GM12891 (cell line): ENCODE measurements at places on chromosomes 1 and 21.

GRCh38 chr1:14522926-14523241 is 75.6 kb upstream of the KAZN start:
- DNase-seq: peak; percentile 22

DNA sequence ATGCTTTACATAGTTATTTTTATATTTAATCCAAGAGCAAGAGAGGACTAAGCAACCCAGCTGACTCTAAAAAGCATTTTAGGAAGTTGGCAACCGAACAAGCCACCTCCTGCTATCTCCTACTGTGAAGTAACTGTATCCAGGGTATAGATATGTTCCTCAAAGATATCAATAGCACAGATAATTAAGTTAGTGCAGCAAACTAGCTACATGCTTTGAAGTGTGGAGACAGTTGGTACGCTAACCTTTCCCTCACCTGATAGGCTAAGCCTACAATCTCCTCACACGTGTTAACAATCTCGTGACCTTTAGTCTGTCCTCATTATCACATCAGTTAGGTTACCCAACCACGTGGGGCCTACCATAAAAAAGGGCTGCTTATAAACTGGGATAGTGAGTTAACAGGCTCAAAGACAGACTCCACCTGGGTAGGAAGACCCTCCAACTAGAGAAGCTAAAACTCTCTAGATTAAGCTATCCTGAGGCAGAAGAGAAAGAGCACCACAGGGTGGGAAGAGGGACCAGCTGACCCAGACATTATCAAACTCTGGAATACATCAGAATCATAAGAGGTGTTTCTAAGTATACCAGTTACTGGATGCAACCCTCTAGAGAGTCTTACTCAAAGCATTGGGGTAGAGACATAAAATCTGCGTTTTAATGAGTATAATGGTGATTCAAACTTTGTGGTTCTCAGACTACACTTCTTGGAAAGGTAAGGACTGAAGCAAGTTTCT is 340.1 kb upstream of the ESRRG start:
- no peak for DNase-seq

- no peak for DNase-seq
Observed at GRCh38 chr1:208531003-208531750, 287.0 kb upstream of the PLXNA2 start.

GRCh38 chr1:248892590-248892989 is 13.4 kb upstream of the PGBD2 start:
- DNase-seq: no peak

DNA sequence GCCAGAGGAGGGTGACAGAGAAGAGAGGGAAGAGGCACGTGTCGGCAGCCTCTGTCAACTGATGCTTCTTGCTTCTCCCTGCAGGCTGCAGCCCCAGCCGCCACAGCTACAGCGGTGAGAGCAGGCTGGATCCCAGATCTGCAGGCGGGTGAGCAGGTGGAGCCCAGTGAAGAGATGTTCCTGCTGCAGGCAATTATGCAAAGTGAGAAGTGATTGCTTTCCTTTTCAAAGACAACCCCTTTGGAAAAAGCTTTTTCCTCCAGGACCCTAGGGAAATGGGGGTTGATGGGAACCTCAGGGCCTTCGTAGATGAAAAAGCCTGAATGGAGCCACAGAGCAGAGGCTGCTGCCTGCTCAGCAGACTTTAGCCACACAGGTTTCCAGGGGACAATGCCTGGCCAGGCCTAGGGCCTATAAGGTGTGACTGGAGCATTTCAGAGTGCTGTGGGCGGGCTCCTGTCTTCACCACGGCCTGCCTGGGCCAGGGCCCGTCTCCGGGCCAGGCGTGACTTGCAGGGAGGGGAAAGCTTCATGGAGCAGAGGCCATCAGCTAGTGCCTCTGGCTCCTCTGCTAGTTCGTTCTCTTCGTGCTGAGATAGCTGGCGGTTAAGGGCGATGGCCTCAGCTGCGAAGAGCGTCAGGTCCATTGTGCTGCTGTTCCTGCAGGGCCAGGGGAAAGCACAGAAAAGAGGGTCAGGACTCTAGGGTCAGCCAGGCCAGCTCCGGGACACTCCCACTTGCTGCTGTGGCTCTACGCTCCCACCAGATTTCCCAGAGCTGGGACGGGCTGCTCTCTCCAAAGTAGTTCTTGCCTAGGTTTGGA is 6.9 kb upstream of the KNCN start:
- DNase-seq: no peak

- DNase-seq: no peak
Observed at GRCh38 chr1:205182930-205183329, 28.6 kb downstream of the DSTYK start.

GRCh38 chr1:159612211-159612885 is 24.7 kb downstream of the APCS start:
- no peak for DNase-seq

GRCh38 chr1:117368116-117369108 is 1.2 kb downstream of the MAN1A2 start:
- no peak for DNase-seq

GRCh38 chr1:32142446-32143301 is 34.8 kb downstream of the KPNA6 start:
- no peak for DNase-seq

- DNase-seq: no peak
Observed at GRCh38 chr21:36486246-36486645, 6.3 kb upstream of the CLDN14 start.

GRCh38 chr21:41560661-41561158 is 52.8 kb upstream of the TMPRSS2 start:
- DNase-seq: no peak

- DNase-seq: peak; percentile 16
Observed at GRCh38 chr1:193479187-193479586, 292.8 kb upstream of the B3GALT2 start.

GRCh38 chr1:226730071-226730470 is 9.0 kb downstream of the ITPKB start:
- DNase-seq: no peak

DNA sequence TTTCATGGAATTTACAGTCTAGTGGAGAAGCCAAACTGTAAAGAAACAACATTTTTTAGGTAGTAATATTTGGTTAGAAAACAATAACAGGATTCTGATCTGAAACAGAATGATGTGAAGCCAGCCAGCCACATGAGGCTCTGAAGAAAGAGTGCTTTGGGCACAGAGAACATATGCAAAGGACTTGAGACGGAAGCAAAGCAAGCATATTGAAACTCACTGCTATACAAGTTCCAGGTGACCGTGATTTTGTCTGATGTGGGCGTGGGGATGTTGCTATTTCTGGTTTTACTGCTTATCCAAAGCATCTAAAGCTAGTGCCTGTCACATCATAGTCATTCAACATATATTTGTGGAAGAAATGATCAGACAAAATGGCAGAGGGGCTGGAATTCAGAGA is 14.7 kb downstream of the CRP start:
- DNase-seq: no peak

DNA sequence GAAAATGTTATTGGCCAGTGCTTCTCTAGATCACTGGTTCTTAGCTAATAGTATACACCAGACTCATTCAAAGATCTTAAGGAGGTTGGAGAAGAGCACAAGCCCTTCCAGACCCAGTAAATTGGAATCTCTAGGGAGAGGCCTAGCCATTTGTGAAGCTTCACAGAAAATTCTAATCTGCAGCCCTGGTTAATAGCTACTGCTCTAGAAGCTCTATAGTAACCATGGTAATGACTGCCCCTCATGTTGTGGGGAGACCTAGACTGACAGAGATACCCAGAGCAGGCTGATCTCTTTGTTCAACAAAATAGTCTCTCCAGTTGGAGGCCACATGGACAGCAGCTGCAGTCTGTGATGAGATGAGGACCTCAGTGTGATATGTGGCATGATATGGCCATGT is 31.7 kb downstream of the ARID1A start:
- no peak for DNase-seq

DNA sequence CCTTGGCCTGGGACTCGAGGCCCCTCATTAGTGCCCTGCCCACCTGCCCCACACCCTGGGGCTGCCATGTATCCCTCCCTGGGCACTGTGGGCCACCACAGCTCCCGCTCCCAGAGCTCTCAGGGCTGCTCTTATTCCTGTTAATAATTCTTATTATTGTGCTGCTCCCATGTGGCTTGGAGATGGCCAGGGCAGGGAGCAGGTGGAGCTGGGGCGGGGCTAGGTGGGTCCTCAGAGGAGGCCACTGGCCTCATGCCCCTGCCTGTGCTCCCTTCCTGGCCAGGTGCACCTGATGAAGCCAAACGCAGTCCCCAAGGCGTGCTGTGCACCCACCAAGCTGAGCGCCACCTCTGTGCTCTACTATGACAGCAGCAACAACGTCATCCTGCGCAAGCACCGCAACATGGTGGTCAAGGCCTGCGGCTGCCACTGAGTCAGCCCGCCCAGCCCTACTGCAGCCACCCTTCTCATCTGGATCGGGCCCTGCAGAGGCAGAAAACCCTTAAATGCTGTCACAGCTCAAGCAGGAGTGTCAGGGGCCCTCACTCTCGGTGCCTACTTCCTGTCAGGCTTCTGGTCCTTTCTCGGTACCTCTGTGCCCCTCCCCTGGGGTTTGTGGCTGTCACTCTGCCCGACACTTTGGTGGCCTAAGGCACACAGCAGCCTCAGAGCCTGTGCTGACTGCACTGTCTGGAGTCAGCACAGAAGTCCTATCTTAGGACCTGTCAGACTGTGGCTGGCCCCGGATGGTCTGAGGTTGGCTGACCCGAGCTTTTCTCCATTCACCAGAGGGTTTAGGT is 34.1 kb downstream of the BMP8A start:
- DNase-seq: peak; percentile 76

DNA sequence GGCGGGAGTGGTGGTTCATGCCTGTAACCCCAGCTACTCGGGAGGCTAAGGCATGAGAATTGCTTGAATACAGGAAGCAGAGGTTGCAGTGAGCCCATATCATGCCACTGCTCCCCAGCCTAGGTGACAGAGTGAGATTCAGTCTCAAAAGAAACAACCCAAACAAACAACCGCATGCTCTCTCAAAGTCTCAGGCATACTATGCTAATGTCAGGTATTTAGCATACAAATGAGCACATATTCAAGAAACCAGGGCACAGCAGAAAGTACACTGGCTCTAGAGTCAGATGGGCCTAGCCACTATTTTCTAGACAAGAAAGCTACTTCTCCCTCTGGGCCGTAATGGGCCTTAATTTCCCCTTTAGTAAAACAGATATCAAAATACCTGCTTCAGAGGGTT is 55.0 kb downstream of the ELAVL4 start:
- no peak for DNase-seq

DNA sequence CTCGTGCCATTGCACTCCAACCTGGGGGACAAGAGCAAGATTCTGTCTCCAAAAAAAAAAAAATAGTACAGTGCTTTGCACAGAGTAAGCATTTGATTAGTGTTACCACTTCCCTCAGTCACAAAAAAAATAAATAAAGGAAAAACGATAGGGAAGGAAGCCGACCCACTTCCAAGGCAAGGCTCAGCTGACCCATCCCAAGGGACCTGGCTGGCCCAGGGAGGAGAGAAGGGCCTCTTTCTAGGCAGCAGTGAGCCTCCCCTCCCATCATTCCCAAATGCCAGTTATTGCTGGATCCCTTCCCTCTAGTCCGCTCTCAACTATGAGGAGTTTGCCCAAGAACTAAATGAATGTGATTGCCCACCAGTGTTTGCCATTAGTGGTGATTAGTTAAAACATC is 77.8 kb downstream of the TMEM53 start:
- DNase-seq: no peak

DNA sequence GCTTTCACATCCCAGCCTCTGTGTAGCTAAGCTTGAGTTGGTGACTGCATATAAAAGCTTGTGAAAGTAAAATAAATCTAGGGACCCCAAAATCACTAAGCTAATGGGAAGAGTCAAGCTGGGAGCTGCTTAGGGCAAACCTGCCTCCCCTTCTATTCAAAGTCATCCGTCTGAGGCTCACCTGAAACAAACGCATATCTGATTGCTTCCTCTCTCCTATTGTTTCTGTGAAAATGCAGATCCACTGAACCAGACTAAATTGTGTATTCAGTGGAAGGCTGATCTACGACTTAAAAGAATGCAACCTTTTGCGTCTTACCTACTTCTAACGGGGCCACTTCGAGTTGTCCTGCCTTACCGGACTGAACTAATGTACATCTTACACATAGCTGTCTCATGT is 70.3 kb downstream of the LTN1 start:
- DNase-seq: no peak

DNA sequence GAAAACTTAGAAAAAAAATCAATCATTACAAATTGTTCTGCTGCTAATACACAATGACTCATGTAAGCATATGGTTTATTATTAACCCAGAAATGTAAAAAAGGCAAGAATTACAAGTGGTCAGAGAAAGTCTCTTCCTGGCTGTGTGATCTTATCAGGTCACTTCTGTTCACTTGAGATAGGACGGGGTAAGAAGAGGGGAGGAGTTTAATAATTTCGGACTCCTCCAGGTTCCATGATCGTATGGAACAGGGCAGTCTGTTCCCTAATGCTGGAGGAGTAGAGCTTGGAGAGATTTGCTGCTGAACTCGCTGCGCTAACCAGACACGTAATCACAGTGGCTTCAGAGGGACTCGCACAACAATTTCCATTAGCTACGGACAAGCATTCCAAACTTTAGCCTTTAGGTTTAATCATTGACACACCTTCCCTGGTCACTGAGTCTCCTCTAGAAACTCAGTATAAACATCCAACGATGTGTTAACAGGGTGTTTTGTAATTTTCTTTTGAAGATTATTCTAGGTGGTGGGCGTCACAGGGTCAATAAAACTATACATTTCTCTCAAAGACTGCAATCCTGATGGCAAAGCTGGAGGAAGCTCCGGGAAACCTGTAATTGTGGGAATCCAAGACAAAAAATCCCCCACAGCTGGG is 1.3 kb downstream of the CRYZ start:
- DNase-seq: no peak

- no peak for DNase-seq
Observed at GRCh38 chr1:30748098-30748698, 9.4 kb downstream of the LAPTM5 start.

DNA sequence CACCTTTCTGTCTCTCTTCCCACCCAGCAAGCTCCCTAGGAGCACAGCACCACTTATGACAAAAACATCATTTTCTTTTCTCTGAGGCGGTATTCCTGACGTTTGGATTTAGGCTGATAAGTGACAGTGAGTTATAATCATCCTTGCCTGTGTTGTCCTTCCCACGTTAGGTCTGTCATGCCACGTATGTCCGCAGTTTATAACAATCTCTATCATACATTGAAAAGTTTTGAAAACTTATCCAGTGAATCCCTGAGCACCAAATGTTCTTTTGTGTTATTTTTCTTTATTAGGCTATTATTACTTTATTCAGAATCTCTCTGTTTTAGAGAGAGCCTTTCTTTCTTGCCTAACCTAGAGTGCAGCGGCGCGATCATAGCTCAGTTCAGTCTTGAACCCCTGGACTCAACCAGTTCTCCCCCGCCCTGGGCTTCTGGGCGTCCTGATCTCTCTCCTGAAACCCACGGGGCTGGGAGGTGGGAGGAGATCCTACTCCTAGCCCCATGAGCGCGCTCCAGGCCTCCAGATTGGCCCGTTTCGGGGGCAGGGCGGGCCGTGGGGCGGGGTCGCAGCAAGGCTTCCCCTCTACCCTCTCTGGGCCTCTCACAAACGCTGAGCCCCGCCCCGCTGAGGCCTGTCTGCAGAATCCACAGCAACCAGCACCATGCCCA is at the start of gene GSTM2:
GSTM2 (plus strand) TSS at position 606 of the 671 bp plus-strand sequence; CDS start at position 665, 59 bp downstream.
- peak; percentile 74 for DNase-seq

- DNase-seq: no peak
Observed at GRCh38 chr1:78911956-78912880, 94.3 kb downstream of the ADGRL4 start.

- DNase-seq: no peak
Observed at GRCh38 chr1:167935216-167936067, 1.0 kb upstream of the DCAF6 start.

GRCh38 chr1:240701412-240701811 is 89.5 kb upstream of the GREM2 start:
- no peak for DNase-seq
